ENCODE measurements at places on chromosomes 7 and 10. TPM values are rescaled to one million over a fixed set of nuclear protein-coding genes. Genes with fewer than 3 reads are reported as not detected.
A peak's percentile ranks its signal among the peaks of the same experiment; 100 is the strongest.

DNA sequence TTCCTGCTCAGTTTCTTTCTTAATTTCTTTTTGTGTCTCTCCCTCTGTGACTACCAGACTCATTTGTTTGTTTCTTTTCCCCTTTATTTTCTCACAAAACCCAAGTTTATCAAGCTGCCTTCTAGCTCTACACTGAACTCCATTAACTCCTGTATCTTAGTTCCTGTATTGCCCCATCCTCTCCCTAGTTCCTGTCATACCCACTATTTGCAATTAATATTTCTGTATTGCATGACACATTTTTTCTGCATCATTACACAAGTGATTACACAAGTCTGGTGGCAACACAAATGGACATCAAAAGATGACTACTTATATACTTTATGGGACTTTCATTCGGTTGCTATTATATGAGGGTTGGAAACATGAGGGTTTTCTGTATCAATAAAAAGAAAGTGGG lies 26.9 kb upstream of the OR9A4 start:
- no peak for DNase-seq
- H3K36me3 ChIP-seq = no peaks in the 10 kb centered on the region
- H3K27me3 ChIP-seq = peaks cover 2% of the 10 kb centered on the region
- no peaks in the 10 kb centered on the region for H3K4me1 ChIP-seq
- no peak overlapping the region for H3K27ac ChIP-seq

GRCh38 chr10:35412003-35412723 lies 75.9 kb downstream of the CCNY start:
- DNase-seq = no peak
- H3K36me3 ChIP-seq = peaks cover 3% of the 10 kb centered on the region
- H3K4me3 ChIP-seq = no peak overlapping the region
- no peak overlapping the region for H3K27ac ChIP-seq

- no peak overlapping the region for H3K27ac ChIP-seq
- no peak overlapping the region for H3K4me3 ChIP-seq
- peaks cover 40% of the 10 kb centered on the region for H3K4me1 ChIP-seq
- peaks cover 21% of the 10 kb centered on the region for H3K27me3 ChIP-seq
Measured at GRCh38 chr10:486666-487322, 202.7 kb downstream of the DIP2C start.

GRCh38 chr7:2530071-2530987 lies 10.8 kb downstream of the LFNG start:
- no peak overlapping the region for H3K27ac ChIP-seq
- H3K4me3 ChIP-seq = no peak overlapping the region
- DNase-seq = peak; percentile 19
- H3K36me3 ChIP-seq = no peaks in the 10 kb centered on the region
- H3K4me1 ChIP-seq = peaks cover 2% of the 10 kb centered on the region

The ACTA2 gene
- 4.3 TPM for total RNA-seq
